ENCODE measurements at places on chromosomes 1 and 21. TPM values are rescaled to one million over a fixed set of nuclear protein-coding genes. Genes with fewer than 3 reads are reported as not detected.
A peak's percentile ranks its signal among the peaks of the same experiment; 100 is the strongest.

- H3K4me1 ChIP-seq, result no peaks in the 10 kb centered on the region
- DNase-seq, result no peak
- no peaks in the 10 kb centered on the region for H3K36me3 ChIP-seq
- no peak overlapping the region for H3K27ac ChIP-seq
- H3K4me3 ChIP-seq, result no peak overlapping the region
Observed at GRCh38 chr1:6998267-6998666, 213.0 kb downstream of the CAMTA1 start.

Gene TGFBR3
- 31.6 TPM for total RNA-seq

Gene BATF3
- 3.3 TPM for total RNA-seq

GRCh38 chr21:43957611-43958362 is 54.3 kb upstream of the TRAPPC10 start:
- no peaks in the 10 kb centered on the region for H3K4me1 ChIP-seq
- H3K27ac ChIP-seq, result no peak overlapping the region
- DNase-seq, result no peak
- peaks cover 6% of the 10 kb centered on the region for H3K36me3 ChIP-seq

DNA sequence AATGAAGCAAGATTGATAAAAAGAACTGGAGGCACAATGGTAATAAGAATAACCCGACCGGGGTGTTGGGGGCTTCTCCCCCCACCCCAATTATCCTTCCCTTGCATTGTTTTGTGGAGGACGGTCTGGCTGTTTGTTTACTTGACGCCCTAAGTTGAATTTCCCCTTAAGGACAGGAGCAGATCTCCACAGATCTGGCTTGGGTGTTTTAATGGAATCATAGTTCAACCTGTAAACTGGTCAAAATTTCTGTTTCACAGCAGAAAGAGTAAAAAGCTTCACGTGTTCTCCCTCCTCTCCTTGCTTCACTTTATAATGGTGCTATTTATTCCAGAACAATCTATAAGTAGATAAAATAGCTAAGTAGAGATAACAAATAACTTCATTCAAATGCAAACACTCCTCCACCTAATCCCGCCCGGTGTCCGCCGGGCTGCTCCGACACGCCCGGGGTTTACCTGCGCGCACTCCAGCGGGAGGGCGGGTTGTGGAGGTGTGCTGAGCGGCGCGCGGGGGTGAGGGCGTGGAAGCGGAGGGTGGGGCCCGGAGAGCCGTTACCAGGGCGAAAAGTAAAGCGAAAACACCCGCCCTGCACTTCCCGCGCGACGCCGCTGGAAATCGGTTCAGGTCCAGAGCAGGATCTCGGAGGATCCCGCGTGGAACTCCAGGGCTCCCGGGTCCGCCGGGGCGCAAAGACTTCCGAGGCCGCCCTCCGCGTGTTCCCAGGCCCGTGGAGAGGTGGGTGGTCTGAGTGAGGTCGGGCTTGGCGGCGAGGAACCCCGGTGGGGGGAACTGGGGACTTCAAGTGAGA is 2.0 kb upstream of the ATF3 start:
- H3K27me3 ChIP-seq, result peaks cover 49% of the 10 kb centered on the region
- no peak overlapping the region for H3K27ac ChIP-seq
- H3K4me3 ChIP-seq, result no peak overlapping the region
- H3K36me3 ChIP-seq, result no peaks in the 10 kb centered on the region

DNA sequence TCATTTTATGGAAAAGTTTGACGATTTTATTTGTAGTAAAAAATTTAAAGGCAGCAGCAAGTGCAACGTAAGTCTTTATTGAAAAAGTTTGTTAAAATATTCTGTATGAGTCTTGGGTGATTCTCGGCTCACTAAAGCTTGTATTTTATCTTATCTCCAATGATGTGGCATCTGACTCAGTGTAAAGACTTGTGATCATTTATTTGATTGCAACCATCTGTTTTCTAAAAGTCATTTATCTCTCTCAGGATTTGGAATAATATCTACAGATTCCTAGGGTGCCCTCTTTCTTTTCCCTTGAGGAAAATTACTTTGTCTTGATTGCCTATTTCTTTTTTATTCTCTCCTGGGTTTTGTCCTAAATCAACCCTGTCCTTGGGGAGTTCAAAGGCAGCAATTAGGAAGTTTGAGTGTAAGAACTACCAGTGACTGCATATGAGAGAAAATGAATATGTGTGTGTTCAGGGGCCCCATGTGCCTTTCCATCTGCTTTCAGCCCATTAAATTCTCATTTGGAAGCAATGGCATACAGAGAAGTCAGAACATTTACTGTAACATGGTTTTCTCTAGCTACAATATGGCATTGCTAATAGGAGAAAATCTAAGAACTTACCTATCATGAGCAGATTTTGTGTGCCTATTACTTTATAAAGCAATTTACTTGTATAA is 575.0 kb upstream of the CHRM3 start:
- H3K4me3 ChIP-seq, result no peak overlapping the region
- H3K27me3 ChIP-seq, result no peaks in the 10 kb centered on the region
- H3K4me1 ChIP-seq, result no peaks in the 10 kb centered on the region
- H3K36me3 ChIP-seq, result no peaks in the 10 kb centered on the region
- no peak for DNase-seq
- no peak overlapping the region for H3K27ac ChIP-seq

- no peaks in the 10 kb centered on the region for H3K36me3 ChIP-seq
- H3K4me3 ChIP-seq, result no peak overlapping the region
- peaks cover 3% of the 10 kb centered on the region for H3K4me1 ChIP-seq
- DNase-seq, result no peak
Observed at GRCh38 chr1:115746021-115746690, 22.4 kb downstream of the CASQ2 start.

DNA sequence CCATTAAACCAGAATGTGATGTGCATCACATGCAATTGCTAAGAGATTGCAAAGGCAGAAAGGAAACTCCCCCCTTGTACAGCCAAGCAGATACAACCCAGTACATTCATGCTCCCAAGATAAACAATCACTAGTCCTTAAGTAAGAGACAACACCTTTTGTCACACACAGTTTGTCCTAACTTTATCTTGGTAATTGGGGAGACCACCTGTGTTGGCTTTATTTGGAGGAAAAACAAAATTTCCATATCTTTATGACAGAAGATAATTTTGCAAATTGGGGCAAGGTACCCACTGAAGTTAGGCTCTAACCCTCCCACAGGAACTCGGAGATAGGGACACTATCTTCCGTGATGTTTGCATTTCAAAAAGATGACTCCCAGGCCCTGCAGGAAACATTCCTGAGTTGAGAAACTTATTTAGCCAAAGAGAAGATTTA is 175.0 kb upstream of the TNR start:
- no peaks in the 10 kb centered on the region for H3K4me1 ChIP-seq
- H3K36me3 ChIP-seq, result no peaks in the 10 kb centered on the region
- DNase-seq, result no peak
- H3K4me3 ChIP-seq, result no peak overlapping the region
- no peak overlapping the region for H3K27ac ChIP-seq

DNA sequence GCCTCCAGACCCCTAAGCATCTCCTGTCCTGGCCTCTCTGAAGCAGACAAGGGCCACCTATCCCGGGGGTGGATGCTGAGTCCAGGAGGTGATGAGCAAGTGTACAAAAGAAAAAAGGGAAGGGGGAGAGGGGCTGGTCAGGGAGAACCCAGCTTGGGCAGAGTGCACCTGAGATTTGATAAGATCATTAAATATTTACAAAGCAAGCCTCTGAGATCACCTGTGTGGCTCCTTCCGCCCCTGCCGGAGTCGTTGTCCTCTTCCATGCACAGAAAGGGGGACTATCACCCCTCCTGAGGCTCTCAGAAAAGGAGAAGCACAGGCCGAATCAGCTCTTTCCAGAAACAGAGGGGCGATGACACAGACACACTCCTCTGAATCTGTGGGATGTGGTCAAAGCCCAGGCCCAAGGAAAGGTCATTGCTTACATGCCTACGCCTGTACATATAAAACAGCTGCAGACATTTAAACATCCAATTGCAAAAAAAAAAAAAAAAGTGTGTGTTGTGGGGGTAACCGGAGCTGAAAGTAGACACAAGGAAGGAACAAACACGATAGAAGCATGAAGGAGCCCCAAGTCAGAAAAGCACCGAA is 30.9 kb downstream of the PRSS38 start:
- H3K27me3 ChIP-seq, result no peaks in the 10 kb centered on the region
- H3K4me3 ChIP-seq, result no peak overlapping the region
- H3K36me3 ChIP-seq, result no peaks in the 10 kb centered on the region
- H3K27ac ChIP-seq, result no peak overlapping the region
- no peak for DNase-seq

GRCh38 chr1:13960375-13960987 is 260.5 kb downstream of the PRDM2 start:
- peak; percentile 60 for DNase-seq
- no peak overlapping the region for H3K27ac ChIP-seq
- no peaks in the 10 kb centered on the region for H3K27me3 ChIP-seq
- H3K4me1 ChIP-seq, result no peaks in the 10 kb centered on the region
- H3K4me3 ChIP-seq, result no peak overlapping the region
- H3K36me3 ChIP-seq, result no peaks in the 10 kb centered on the region

All from fibroblast of lung (primary cell).